HFFc6 (cell line): ENCODE measurements at places on chromosomes 6 and 20. TPM values are rescaled to one million over a fixed set of nuclear protein-coding genes. Genes with fewer than 3 reads are reported as not detected.

- H3K36me3 ChIP-seq: no peaks in the 10 kb centered on the region
- H3K4me1 ChIP-seq: no peaks in the 10 kb centered on the region
- no peaks in the 10 kb centered on the region; the same call in 1 of the 2 replicates for H3K27me3 ChIP-seq
- H3K27ac ChIP-seq: no peak overlapping the region
- DNase-seq: no peak
- no peak overlapping the region for H3K4me3 ChIP-seq
Measured at GRCh38 chr6:121000381-121000780, 333.9 kb downstream of the TBC1D32 start.

DNA sequence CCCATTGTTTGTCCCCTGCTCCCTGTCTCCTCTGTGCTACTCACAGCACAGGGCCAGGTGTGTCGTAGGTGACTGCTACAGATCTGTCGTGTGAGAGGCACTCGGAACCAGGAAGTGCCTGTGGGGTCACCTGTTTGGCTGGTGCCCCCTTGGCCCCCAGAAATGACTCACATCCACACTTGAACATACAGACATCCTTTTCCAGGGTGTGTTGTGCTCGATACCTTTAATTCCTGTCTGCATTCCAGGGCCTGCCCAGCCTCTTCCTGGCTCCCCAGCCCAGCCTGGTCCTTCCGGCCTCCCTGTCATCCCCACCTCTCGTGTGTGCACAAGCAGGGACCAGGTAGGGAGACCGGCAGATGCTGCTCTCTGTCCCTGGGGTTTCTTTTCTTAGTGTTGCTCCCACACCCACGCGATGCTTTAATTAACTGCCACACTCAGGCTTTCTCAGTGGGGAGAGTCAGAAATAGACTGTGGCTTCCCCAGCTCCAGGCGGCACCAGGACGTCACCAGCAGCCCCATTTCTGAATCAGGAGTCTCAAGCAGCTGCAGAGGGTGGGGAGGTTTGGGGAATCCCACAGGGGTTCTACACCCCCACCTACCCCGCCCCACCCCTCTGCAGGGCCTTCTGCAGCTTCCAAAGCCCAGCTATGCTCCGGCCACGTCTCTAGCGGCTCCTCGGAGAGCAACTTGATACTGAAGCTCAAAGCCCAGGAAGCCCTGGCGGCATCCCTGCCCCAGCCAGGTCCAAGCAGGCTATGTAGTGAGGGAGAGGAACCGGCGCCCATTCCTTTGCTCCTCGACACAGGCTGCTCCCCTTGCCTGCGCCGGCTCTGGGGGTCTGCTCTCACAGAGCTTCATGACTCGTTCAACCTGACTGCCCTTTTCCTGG, 102.2 kb downstream of the SYCP2 start:
- peaks cover 6% of the 10 kb centered on the region for H3K27me3 ChIP-seq
- H3K27ac ChIP-seq: no peak overlapping the region
- no peaks in the 10 kb centered on the region for H3K4me1 ChIP-seq
- no peak for DNase-seq

DNA sequence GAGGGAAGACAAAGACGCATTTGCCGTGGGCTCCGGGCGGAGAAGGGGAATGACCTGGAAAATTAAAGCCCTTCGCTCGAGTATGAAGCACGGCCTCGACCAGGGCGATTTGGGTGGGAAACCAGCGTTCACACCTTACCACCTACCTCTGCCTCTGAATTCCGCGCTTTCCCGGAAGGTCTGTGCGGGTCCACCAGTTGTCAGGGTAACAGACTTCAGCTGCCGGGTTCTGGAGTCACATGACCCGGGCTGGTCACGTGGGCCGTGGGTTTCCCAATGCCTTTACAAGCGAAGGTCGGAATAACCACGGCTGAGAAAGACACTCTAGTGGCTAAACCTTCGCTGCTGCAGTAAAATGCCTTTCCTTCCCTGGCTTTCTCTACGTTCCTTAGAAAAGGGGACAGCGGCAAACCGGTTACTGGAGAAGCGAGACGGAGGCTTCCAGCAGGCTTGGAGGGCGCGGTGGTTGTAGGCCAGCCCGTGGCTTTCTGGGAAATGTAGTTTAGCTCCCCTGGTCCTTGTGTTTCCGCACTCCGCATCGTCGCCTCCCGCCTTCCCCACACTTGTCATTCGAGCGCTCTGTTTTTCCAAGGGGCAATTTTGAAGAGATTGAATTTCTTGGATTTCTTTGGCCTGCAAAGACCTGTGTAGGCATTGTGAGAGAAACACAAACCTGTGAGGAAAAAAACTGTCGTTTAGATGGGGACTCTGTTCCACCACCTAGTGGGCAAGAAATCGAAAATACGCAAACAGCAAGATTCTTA, at the start of gene CEP162:
Gene CEP162 (minus strand): TSS at position 210 of the 764 bp plus-strand sequence. CDS start 1,250 bp downstream, outside the sequence.
- H3K27me3 ChIP-seq: peaks cover 3% of the 10 kb centered on the region
- H3K27ac ChIP-seq: peak within 1 kb of the TSS; percentile 81
- DNase-seq: peak; percentile 73
- H3K4me1 ChIP-seq: peaks cover 29% of the 10 kb centered on the region
- H3K4me3 ChIP-seq: peak within 1 kb of the TSS; percentile 94

DNA sequence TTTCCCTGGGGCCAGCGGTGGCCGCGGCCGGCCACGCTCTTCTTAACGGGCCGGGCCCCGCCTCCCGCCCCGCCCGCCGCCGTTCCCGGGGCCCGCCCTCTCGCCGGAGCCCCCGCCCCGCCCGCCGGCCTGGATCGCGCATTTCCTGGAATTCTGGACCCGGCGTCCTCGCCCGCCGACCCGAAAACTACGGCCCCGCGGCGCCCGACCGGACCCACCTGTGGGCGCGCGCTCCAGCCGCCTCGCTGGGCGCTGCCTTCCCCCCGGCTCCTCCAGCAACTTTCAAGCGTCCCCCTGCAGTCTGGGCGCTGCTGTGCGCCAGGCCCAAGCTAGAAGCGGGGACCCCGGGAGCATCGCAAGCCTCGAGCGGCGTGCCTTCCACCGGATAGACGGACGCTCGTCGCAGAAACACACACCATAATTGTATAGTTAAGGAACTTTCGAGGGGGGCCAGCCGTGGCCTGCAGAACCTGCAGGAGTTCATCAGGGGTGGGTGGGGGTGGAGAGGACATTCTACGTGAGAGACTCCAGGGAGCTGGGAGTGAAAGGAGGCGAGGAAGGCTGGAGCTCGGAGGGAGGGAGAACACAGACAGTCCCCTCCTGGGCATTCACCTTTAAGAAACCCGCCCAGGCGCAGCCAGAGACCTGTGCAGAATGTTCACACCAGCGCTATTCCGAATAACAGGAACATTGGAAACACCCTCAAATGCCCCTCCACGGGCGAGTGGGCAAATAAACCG, at the start of gene ADA:
Gene ADA (minus strand): TSS at position 16 of the 740 bp plus-strand sequence. CDS start 92 bp downstream, outside the sequence.
- H3K4me3 ChIP-seq: peak within 1 kb of the TSS; percentile 92
- peak within 1 kb of the TSS; percentile 58 for H3K27ac ChIP-seq
- peaks cover 3% of the 10 kb centered on the region for H3K27me3 ChIP-seq
- peaks cover 24% of the 10 kb centered on the region for H3K4me1 ChIP-seq
- 0 out of 2 replicates have a peak, but pooled peaks cover 11% of the 10 kb centered on the region for H3K36me3 ChIP-seq

DNA sequence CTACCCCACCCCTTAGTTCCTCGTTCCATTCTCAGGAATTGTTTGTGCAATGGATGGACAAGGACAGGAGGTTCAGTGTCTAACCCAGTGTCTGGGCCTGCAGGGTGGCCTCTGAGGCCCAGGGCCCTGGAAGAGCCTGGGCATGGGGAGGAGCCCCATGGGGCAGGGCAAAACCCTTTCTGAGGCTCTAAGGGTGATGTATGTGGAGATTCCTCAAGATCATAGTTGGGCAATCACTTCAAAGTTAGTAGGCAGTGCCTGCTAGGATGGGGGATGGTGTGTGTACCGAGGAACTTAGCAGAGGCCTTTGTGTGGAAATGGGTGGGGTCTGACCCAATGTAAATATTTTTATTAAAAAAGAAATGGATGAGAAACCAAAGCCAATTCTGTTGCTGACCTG, 6.7 kb upstream of the C2 start:
- peaks cover 4% of the 10 kb centered on the region for H3K27me3 ChIP-seq
- no peak overlapping the region for H3K4me3 ChIP-seq
- H3K4me1 ChIP-seq: no peaks in the 10 kb centered on the region
- no peaks in the 10 kb centered on the region for H3K36me3 ChIP-seq

- peaks cover 19% of the 10 kb centered on the region for H3K4me1 ChIP-seq
- no peaks in the 10 kb centered on the region for H3K36me3 ChIP-seq
- no peak overlapping the region for H3K4me3 ChIP-seq
- H3K27me3 ChIP-seq: peaks cover 1% of the 10 kb centered on the region
Measured at GRCh38 chr6:109013656-109014305, 80.9 kb downstream of the SESN1 start.

DNA sequence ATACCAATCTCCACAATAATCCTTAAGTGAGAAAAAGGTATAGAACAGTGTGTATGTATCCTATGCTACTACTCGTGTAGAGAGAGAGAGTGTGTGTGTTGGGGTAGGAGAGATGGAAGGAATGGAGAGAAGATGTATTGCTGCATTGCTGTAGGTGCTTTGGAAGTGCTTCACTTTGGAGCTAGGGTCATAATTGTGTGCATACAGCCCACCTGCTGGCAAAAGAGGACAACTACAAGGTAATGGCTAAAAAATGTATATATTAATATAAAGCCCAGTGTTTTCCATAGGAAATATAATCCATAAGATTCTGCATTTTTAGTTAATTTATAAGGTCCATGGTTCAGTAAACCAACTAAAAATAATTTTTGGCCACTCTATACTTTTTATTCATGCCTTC, 36.1 kb downstream of the SERAC1 start:
- H3K4me1 ChIP-seq: no peaks in the 10 kb centered on the region
- H3K27me3 ChIP-seq: no peaks in the 10 kb centered on the region
- DNase-seq: peak; percentile 6

DNA sequence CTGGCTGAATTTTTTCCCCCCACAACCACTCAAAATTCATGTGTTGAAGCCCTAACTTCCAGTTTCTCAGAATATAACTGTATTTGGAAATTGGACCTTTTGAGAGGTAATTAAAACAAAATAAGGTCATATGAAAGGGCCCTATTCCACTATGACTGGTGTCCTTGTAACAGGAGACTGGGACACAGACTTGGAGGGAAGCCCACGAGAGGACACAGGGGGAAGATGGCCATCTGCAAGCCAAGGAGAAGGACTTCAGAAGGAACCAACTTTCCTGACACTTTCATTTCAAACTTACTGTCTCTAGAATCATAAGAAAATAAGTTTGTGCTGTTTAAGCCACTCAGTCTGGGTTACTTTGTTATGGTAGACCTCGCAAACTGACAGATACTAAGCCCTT, 134.6 kb downstream of the ATXN1 start:
- no peaks in the 10 kb centered on the region for H3K27me3 ChIP-seq
- DNase-seq: no peak
- H3K4me3 ChIP-seq: no peak overlapping the region

DNA sequence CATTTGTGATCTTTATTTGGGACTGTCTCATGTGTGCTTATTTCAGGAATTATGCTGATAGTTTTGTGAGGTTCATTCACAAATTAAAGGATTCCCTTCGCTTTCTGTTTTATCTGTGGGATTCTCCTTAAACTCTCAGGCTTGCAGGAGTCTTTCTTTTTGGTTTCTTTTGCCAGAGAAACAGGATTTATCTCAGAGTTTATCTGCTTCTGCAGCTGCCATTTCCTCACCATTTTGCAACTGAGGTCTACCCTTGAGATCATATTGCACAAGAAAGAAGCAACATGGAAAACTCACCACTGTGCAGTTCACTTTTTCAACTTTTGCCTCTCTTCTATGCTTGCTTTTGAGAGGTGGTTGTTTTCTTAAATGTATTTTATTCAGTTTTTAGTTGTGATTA, 201.0 kb downstream of the PRL start:
- no peak for DNase-seq
- no peak overlapping the region for H3K27ac ChIP-seq
- H3K4me3 ChIP-seq: no peak overlapping the region
- no peaks in the 10 kb centered on the region for H3K4me1 ChIP-seq
- H3K27me3 ChIP-seq: no peaks in the 10 kb centered on the region; the same call in 1 of the 2 replicates

The VWA7 gene
- 0.30 to 1.1 TPM (median 0.64 TPM) in 3 replicates for total RNA-seq

The DLL1 gene
- total RNA-seq: 0.31 and 0.39 TPM in 2 replicates

The EPB41L1 gene
- total RNA-seq: 41.2 to 49.5 TPM (median 43.3 TPM) in 3 replicates

The HLA-F gene
- total RNA-seq: 2.4 to 3.9 TPM (median 2.4 TPM) in 3 replicates

The NUDT3 gene
- total RNA-seq: 11.7 to 16.7 TPM (median 15.3 TPM) in 3 replicates

The XKR7 gene
- not detected in 2 replicates for total RNA-seq
